NCI-H1105 (cell line): ENCODE measurements at places on chromosomes 1 and 21.

GRCh38 chr1:33966346-33967141 is 102.7 kb downstream of the HMGB4 start:
- no peak for DNase-seq

- no peak for DNase-seq
Observed at GRCh38 chr21:26555540-26556146, 17.4 kb downstream of the CYYR1 start.

GRCh38 chr21:46356494-46357334 is 32.8 kb downstream of the PCNT start:
- DNase-seq: no peak

DNA sequence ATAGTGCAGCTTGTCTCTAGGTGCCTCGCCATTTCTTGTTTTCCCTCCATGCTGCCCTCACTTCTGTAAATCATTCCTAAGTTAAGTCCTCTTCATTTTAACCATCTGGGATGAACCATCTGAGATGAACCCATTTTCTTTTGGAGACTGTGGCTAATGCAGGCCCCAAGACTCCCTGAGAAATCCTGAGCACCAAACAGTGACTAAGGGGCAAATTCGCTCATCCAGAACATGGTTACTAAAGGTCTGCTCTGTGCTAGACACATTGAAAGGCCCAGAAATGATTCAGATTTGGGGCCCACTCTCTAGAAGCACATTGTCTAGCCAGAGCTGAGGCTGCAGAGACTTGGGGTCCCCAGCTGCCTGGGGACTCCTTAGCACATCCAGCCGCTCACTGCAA is 151.9 kb upstream of the CTTNBP2NL start:
- no peak for DNase-seq

- no peak for DNase-seq
Observed at GRCh38 chr1:43021547-43022474, 63.1 kb upstream of the SLC2A1 start.

DNA sequence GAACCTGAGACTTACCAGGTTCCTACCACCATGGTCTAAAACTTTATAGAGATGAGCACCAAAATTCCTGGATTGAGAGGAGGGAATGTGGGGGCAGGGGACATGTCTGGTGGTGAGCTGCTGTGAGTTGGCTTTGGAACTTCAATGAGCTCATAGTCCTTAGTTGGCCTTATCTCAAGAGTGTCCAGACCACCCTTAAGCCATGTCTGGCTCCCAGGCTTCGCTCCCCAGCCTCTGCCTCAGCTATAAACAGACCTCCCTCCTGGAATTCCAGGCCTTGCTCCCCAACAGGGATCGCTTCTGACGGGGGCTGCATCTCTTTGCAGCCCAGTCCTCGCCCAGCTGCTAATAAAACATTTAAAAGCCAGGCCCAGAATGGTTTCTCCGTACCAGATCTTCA is 19.5 kb downstream of the ATF3 start:
- DNase-seq: no peak

- no peak for DNase-seq
Observed at GRCh38 chr1:214989341-214989740, 93.2 kb upstream of the KCNK2 start.

GRCh38 chr1:108686614-108687313 is 5.3 kb upstream of the PRPF38B start:
- no peak for DNase-seq

DNA sequence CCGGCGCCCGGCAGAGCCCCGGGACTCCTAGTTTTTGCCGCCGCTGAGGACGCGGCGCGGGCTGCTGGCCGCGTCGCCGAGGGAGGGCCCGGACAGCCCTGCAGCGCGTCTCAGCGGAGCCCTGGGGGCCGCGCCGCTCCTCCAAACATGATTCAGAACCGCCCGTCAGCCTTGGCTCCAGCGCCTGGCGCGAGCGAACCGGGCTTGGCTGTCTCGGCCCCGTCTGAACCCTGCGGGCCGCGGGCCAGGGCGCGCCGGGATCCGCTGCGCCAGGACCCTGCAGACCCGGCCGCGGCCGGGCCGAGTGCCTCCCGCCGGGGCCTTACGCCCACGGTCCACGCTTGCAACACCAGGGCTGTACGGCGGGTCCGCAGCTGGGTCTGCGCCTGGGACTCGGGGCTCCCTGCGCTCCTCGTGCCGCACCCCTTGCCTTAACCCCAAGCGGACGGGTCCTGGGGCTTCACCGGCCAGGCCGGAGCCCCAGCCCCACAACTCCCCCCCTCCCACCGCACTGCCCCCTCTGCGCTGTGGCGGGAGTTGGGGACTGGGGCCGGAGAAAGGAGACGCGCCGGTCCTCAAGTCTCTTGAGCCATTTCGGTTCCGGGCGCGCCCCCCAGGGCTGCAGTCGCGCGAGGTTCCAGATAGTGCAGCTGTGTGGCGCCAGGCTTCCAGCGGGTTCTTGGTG is 48.4 kb upstream of the CD34 start:
- no peak for DNase-seq

GRCh38 chr1:234730770-234731568 is 121.0 kb upstream of the IRF2BP2 start:
- no peak for DNase-seq

DNA sequence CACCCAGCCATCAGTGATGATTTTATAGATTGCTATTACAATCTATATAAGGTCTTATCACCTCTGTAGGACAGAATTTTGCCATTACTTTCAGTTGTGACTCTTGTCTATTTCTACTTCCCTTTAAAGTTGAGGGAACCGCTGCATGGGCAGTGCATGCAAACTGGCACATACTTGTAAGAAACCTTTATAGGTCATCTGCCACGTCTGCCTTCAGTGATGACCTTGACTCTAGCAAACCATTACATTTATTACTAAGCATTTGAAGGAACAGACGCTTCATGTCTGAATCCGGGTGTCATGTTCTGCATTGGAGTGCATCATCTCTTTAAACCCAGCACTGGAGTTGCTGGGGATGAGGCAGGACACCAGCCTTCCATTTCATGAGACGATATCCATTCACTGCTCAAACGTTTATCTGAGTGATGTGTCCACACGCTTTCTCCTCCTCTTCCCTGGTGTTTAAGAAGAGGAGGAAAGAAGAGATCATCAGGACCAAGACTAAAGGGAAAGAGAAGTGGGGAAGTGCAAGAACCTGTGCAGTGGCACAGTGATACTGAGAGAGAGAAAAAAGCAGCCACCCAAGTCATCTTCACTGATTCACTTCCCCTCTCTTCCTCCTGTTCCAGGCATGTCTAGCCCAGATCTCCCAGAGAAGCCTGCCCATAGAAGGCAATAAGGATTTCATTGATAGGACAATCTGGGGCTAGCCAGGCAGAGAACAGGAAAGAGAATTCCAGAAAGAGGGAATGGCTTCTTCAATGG is 14.1 kb downstream of the CCSAP start:
- no peak for DNase-seq

DNA sequence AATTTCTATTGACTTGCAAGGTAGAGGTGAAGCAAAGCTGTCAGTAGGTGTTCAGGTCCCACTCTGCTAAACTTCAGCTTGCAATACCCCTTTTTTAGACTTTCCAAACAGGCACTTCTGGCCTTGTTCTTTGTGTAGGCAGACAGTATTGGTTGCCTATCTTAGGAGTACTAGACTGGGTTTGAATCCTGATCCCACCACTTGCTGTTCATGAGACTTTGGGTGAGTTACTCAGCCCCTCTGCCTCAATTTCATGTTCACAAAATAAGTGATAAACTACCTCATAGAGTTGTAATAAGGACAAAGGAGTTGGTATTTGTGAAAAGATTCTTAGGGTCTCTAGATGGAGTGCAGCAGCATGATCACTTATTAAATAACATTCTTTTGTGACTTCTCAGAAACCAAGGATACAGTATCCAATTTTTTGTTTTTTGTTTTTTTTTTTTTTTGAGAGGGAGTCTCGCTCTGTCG is 5.2 kb downstream of the RCC1 start:
- DNase-seq: no peak

GRCh38 chr1:87388411-87388810 is 59.7 kb downstream of the LMO4 start:
- DNase-seq: no peak

GRCh38 chr1:7507285-7508019 is 263.6 kb upstream of the VAMP3 start:
- DNase-seq: no peak

GRCh38 chr1:109350655-109351054 is 43.8 kb upstream of the MYBPHL start:
- DNase-seq: no peak
